ENCODE measurements at places on chromosomes 2 and 18. TPM values are rescaled to one million over a fixed set of nuclear protein-coding genes. Genes with fewer than 3 reads are reported as not detected.

- DNase-seq, result peak; percentile 91
Measured at GRCh38 chr18:57803103-57803969, at the start of gene ATP8B1. ATP8B1 (minus strand) TSS chr18:57803315; CDS start chr18:57731807, 71,508 bp downstream.

DNA sequence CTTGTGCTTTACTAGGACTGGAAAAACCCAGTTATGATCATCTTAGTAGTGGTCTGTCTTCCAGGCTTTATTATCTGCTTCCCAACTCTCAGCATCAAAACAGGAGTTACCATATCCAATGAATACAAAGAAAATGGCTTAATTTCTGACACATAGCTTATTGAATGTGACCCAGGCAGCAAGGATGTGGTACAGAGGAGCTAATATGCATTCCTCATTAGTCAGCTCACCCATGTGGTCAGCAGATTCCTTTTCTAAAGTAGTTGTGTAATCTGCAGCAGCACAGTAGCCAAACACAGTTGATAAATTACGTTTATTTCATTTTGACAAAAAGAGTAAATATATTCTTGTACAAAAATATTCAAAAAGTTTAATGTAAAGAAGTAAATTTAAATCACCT lies 43.6 kb downstream of the TSPYL6 start:
- DNase-seq, result no peak

DNA sequence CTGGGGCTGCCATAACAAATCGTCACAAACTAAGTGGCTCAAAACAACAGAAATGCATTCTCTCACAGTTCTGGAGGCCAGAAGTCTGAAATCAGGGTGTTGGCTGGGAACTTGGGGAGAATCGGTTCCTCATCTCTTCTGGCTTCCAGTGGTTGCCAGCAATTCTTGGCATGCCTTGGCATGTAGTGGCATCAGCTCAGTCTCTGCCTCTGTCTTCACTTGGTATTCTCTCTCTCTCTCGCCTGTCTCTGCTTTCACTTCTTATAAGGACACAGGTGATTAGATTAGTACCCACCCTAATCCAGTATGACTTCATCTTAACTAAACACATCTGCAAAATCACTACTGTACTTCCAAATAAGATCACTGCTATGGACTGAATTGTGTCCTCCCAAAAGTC lies 695.4 kb upstream of the ID2 start:
- DNase-seq, result no peak

DNA sequence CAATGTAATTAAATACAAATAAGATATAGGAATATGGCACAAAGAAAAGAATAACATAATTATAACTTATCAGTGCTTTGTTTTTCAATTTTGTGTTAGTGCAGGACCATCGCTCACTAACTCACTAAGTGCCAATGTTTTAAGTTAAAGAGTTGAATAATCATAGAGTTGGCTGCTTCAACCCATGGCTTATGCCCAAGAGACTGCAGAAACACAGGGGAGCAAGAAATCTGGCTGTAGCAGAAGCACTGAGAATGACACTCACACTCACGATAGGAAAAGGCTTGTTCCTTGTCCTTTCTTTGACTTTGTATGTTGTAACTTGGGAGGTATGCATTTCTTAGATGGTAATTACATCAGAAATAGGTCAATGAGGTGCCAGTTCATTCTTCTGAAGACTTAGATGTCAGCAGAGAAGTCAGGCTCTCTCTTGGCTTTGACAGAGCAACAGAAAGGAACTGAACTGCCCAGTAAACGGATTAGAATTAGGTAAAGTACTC lies 852.2 kb downstream of the LRRTM4 start:
- DNase-seq, result no peak

DNA sequence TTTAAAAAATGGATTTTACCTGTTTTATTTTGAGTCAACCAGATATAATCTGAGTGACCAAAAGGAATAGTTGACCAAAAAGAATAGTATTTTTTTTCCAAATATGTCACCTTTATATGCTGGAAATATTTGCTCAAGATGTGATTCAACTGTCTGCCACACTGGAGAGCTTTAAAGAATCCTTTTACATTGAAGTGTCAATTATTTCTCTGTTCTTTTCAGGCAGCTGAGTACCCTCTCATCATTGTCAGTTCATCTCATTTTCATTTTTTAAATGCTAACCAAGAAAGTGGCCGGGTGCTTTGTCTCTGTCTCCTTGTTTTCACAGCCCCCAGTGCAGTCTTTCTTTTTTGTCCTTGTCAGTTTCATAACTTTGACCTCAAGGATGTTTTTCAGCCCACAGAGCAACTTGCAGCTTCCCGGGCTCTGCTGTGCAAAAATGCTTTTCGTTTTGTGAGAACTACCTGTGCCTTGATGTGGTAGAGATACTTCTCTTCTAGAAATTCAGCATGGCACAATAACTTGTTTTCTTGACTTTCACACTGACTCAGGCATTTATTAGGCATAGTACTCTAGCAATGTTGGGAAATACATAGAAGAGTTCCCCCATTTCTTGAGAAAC lies 23.4 kb upstream of the CERS6 start:
- DNase-seq, result no peak

- DNase-seq, result peak; percentile 36
Measured at GRCh38 chr2:55137024-55137958, 87.0 kb upstream of the RTN4 start.

GRCh38 chr2:168030862-168031624 lies 216.4 kb downstream of the STK39 start:
- no peak for DNase-seq

DNA sequence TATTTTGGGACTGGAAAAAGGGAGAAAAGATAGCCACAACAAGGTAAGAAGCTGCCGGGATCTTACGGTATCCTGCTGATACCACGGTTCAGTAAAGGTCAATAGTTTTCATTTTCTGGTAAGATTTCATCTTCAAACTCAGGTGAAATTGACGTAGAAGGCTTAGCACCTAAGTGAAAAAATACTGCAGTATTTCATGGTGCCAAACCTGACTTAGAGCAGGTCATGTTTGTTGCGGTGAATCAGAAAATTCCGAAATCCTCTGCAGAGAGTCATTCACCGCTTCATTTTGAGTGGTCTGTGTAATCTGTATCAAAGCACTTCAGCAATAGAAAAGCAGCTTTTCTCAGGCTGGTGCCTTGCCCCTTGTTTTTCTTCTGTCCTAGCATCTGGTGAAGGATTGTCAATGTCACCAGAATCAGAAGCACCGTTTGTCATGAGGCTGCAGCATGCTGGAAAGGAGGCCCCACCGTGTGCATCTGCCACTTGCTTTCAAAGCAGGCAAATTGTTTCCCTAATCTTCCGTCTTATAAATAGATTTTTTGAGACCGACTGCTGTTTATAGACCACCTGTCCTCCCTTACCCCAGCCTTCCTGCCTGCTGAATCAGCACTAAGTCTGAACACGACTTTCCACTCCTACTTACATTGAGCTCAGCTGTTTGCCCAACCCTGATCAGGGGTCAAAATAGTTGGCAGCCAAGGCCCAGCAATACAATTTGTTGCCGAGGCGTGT lies 156.3 kb downstream of the EML6 start:
- no peak for DNase-seq

GRCh38 chr2:186968277-186968676 lies 119.3 kb upstream of the ZSWIM2 start:
- DNase-seq, result no peak

Gene VIL1
- 4.2 TPM for total RNA-seq

Gene FSHR
- total RNA-seq, result not detected

Gene ANKRD62
- total RNA-seq, result not detected

Gene CCDC121
- 1.6 TPM for total RNA-seq

Gene SIX3
- 0.55 TPM for total RNA-seq

Gene SMAD2
- 114 TPM for total RNA-seq

Gene AMER3
- 0.59 TPM for total RNA-seq

Gene CYP26B1
- 0.22 TPM for total RNA-seq

Gene UGT1A8
- total RNA-seq, result not detected

All from H9 (cell line).